Sciatic nerve (tissue), 2 donors: ENCODE measurements at places on chromosomes 16 and 17. TPM values are rescaled to one million over a fixed set of nuclear protein-coding genes. Genes with fewer than 3 reads are reported as not detected.

- DNase-seq, result no peak
Observed at GRCh38 chr17:42174126-42174783, 6.7 kb downstream of the KCNH4 start.

- no peak for DNase-seq
Observed at GRCh38 chr16:53743149-53743566, 39.2 kb downstream of the FTO start.

DNA sequence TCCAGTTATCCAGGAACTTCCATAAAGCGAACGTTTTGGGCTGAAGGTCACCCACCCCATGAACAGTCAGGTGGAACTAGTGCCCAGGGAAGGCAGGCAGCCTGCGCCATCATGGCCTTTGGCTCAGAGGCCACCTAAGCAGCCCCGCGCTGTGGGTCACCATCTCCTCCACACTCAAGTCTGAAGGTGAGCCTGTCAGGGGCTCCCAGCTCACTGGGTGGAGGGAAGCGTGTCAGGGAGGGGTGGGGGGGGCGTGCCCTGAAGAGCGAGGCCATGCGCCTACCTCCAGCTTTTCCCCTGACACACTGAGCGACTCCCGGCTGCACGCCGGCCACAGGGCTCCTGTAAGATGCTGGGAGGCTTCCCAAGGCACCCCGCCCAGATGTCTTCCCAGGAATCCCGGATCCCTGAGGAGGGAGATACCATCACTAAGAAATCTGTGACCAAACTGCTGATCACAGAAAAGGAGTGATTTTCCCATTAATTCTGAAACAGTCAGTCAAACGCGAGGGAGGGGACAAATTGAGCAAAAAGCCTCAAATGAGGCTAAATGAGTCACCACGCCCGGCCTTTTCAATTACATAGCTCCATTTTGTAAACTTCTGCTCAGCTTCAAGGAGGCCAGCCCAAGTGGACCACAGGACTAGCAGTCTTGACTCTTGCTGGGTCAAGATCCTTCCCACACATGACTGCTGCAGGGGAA is 26.5 kb upstream of the SLC25A19 start:
- no peak for DNase-seq

- DNase-seq, result no peak
Observed at GRCh38 chr17:34776456-34777443, 184.5 kb downstream of the CCT6B start.

DNA sequence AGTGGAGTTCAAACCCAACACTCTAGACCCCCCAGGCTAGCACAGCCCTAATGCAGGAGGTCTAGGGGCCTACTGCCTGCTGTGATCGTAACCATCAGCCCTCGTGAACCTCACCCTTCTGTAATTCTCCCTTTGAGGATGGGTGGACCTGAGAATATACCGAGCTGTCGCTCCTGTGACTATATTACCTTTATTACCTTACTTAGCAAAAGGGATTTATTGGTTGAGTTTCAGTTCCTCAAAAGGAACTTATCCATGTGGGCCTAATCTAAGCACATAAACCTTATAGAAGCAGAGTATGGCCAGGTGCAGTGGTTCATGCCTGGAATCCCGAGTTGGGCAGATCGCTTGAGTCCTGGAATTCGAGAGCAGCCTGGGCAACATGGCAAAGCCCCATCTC is 19.2 kb upstream of the EMP2 start:
- no peak for DNase-seq

GRCh38 chr17:80445007-80445725 is 30.2 kb downstream of the ENDOV start:
- DNase-seq, result no peak

- DNase-seq, result no peak
Observed at GRCh38 chr17:40371261-40371929, 6.9 kb upstream of the GJD3 start.

SLC5A10 gene
- total RNA-seq, result not detected

TP53TG3B gene
- not detected for total RNA-seq

SUMO2 gene
- total RNA-seq, result 296 TPM

KRT25 gene
- total RNA-seq, result not detected
